Cerebellum (tissue), 4 donors: ENCODE measurements at places on chromosomes 2 and 18. TPM values are rescaled to one million over a fixed set of nuclear protein-coding genes. Genes with fewer than 3 reads are reported as not detected.

The MOGAT1 gene
- total RNA-seq: not detected

GRCh38 chr2:121197369-121198091 is 87.5 kb downstream of the TFCP2L1 start:
- DNase-seq: peak; percentile 14

DNA sequence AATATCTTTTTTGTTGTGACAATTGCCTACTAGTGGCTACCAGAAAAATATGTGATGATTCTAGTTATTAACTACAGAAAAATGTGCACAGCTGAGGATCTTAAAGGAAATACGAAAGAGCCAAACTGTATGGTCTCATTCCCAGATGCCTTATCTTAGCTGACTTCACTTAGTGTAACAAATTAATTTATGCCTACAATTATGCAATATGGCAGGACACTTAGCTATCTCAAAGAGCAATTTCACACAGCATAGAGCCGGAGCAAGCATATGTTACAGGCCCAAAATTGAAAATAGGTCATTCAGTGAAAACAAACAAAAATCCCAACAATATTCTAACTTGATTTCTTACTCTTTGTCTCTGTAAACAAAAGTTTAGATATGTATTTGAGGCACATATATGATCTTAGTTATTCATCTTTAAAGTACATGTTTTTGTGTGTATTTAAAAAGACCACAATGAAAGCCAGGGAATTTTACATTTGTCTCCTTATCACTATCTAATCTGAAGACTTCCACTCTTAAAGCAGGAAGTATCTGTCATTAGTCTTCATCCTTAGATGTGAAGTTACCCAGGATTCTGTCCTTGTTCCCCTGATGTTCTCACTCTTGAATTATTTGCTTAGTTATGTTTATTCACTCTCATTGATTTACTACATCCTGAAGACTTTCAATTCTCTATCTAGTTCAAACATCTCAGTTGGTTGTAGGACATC is 1579.0 kb upstream of the NXPH2 start:
- no peak for DNase-seq

DNA sequence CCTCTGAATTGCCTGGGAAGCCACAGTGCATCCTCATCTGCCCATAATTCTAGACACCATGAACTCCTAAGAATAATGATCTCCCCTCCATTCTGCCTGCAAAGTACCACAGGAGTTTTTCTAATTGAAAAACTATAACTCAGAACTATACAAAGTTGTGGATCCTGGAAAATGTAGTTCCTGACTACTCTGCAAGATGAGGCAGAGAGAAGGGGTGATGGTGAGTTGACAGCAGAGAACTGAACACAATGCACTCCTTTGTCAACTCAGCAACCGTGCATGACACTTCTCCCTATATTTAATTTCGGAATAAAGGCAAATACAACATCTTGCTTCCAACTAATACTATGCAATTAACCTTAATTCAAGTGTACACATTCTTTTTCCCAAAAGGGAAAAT is 471.1 kb upstream of the FAM98A start:
- no peak for DNase-seq

- DNase-seq: no peak
Measured at GRCh38 chr2:231672617-231673347, 35.5 kb upstream of the PTMA start.

The FAM124B gene
- 5.2 TPM for total RNA-seq

DNA sequence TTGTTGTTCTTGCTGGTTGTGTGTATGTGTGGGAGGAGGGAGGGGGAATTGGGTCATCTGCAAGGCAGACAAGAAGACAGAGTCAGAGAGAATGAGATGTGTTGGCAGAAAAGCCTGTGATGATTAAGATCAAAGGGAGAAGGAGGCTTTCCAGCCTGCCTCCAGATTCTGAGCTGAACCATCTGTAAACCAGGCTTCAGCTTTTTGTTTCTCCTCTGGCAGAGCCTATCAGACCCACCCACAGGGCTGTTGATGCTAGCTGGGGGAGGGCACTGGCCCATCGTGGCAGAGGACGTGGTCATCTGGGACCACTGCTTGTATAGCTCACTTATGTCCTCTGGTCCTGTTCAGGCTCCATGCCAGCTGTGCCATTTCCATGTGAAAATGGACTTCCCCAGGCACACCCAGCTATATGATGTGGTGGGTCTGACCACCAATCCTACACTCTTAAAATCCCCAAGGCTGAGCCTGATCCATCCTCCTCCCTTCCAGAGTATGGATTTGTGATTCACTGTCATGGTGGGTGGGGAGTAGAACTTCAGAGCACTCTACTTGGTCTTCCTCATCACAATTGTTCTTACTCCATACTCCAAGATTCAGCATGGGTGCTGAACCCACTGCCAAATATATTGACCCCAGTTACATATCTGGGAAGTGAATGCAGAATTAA is 27.8 kb upstream of the COL6A3 start:
- no peak for DNase-seq

- no peak for DNase-seq
Measured at GRCh38 chr2:76985387-76986136, 536.6 kb downstream of the LRRTM4 start.

GRCh38 chr2:74831693-74832530 is 2.0 kb upstream of the HK2 start:
- no peak for DNase-seq

DNA sequence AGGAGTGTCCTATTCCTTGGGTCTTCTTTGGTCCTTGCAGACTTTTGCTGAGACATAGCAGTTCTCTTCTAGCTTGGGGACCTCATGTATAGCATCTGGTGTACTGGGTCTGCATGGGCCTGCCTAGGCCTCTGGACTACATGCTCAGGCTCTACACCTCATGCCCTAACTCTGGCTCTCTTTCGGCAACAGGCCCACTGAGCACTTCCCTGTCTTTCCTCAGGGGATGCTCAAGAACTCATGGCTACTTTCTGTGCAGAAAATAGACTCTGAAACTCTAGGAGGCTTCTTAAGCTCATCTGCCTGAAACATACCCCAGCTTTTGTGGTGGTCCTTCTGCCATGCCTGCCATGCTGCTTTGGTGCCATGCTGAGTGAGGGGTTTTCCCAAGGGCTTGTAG is 21.5 kb upstream of the CPS1 start:
- DNase-seq: no peak

DNA sequence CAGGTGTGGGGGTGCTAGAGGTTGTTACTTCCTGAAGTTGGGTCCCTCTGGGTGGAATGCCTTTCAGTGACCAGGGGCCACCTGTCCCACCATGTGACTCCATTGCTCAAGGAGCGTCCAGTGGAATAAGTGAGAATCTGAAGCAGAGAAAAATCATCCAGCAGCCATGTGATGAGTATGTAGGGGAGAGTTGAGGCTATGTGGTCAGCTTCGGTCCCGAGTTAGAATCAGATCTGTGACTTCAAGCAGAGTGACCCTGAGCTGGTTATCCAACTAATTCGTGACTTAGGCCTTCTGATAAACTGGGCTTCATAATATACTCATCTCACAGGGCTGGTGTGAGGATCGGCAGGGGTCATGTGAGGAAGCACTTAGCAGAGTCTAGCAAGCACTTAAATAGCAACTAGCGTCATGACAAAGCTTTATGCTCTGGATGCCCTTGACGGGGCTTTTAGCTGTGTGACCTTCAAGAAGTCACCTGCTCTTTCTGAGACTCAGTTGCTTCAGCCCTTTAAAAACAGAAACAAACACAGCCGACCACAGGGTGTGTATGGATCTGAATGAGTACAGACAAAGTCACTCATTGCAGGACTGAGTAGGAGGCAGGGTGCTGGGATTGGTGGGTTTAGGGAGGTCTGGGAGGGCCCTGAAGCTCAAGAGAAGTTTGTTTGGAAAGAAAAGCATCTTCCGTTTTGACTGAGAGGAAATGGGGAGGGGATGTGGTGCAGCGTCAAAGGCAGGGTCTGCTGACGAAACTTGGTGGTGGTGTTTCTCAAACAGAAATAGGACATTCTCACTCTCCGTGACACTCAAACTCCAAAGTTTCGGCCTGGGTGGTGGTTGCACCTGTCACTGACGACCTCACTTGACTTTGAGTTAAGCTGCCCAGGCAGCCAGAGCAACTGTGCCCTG is 264.0 kb upstream of the CXCR4 start:
- no peak for DNase-seq

GRCh38 chr18:4125627-4126230 is 329.4 kb downstream of the DLGAP1 start:
- DNase-seq: no peak

DNA sequence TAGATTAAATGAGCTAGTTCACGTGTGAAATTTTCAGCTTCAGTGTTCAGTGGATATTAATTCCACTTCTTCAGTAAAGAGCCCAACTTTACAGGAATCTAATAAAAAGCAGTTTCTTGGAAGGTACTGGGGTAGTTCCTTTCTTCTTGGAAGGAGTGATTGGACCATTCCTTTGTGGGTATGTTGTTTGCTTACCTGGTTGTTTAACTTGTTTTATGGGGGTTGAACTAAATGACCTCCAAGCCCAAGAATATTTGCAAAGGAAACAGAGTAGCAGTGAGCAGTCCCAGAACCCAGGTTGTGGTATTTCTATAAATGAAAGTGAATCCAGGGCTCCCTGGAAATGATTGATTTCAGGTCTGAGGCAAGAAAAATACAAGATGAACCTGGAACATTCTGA is 31.4 kb downstream of the KCNJ13 start:
- no peak for DNase-seq

DNA sequence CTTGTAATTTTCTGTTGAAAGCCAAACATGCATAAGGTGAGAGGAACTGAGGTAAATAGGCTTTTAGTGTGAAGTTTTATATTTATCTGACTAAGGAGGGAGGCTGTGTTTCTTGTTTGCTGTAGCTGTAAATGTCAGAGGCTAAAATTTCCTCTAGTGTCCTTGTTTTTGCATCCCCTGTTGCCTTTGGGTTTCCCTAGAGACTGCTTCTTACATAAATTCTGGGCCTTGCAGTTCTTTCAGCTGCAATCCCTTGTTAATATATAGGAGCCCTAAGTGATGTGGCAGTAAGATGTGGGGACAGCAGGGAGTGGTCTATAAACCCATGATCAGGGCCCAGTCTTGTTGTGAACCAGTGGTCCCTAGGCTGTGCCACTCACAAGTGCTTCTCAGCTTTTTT is 7.5 kb upstream of the IMP4 start:
- DNase-seq: no peak

The TRABD2A gene
- total RNA-seq: 1.4 TPM

The IL36RN gene
- not detected for total RNA-seq

The RUFY4 gene
- total RNA-seq: not detected

The INHBB gene
- total RNA-seq: 6.1 TPM

GRCh38 chr2:238428866-238429265 is 2.1 kb downstream of the ASB1 start:
- DNase-seq: no peak

The TMEM169 gene
- total RNA-seq: 18.6 TPM

The ALKAL2 gene
- 2.4 TPM for total RNA-seq

The KIAA2012 gene
- 1.00 TPM for total RNA-seq

GRCh38 chr2:176421297-176422050 is 152.2 kb downstream of the MTX2 start:
- DNase-seq: no peak

GRCh38 chr2:16012626-16013358 is 72.4 kb downstream of the MYCN start:
- peak; percentile 63 for DNase-seq

The DLX1 gene
- not detected for total RNA-seq

DNA sequence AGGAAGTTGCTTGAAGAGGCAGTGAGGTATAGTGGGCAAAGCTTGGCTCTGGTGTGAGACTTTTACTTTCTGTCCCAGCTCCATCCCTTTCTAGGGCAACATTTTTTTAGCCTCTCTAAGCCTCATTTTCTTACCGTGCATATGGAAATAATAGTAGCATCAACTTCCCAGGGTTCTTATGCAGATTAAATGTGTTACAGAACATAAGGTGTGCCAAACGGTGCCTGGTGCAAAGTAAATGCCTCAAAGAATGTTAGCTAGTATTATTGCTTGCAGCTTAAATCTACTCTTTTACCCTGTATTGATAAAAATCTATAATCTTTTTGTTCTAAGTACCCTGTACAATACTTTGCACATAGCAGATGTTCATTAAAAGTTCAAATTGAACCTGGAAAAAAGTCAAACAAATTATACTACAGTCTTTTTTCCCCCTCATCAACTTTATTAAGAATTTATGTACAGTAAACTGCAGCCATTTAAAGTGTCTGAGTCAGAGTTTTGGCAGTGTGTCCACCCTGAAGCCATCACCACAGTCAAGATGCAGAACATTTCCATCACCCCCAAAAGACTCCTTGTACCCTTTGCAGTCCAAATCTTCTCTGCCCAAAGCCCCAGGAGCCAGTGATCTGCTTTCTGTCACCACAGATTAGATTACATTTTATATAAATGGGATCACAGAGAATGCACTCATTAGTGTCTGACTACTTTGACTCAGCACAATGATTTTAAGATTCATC is 10.6 kb downstream of the MAPRE2 start:
- no peak for DNase-seq

DNA sequence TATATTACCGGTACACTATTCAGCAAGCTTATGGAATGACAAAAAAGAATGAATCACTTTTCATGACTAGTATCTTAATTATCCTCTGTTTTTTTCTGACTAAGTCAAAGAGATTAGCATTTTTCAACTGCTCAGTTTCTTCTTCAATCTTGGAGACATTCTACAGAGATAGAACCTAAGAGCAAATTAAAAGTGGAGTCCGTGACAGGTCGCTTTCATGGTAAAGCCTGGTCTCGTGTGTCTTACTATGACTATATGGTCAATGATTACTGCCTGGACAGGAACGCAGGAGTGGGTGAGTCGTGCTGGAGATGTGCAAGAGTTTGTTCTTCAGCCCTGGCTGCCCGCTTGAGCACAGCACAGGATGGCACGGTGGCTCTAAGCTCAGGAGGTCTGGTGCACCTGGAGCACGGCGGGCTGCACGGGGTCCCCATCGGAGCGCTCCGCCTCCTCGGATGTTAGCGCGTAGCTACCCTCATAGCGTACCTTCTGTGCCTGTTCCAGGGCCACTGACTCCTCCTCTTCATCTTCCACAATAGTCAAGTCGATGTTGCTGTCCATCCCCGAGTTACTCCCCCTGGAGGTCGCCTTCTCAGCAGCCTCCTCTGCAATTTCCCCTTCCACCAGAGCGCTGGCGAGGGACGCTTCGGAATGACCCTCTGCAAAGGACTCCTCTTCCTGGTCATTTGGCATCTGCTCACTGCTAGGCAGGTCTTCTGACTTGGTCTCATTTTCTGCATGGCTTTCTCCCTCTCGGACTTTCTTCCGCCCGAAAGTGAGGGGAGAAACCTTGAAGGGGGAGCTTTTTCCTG is 11.1 kb downstream of the CAVIN2 start:
- no peak for DNase-seq

DNA sequence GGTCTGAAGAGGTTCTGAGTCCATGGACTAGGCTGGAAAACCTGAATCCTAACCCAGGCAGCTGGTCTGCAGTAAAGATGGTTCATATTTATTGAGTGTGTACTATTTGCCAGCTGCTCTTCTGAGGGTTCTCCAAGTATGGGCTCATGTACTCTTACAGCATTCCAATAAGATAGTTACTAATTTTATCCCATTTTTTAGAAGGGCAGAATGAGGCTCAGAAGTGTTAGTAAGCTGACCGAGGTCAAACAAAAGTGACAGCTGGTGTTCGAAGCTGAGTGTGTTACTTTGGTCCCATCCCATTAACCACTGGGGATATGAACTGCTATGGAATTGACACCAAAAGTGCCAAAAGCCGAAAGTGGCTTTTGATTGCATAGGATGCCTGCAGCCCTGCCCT is 76.9 kb downstream of the CABLES1 start:
- no peak for DNase-seq

The HOXD8 gene
- not detected for total RNA-seq

GRCh38 chr2:204726831-204727230 is 181.6 kb downstream of the PARD3B start:
- no peak for DNase-seq

The ACVR1C gene
- 0.45 TPM for total RNA-seq
